Left ventricle myocardium inferior (tissue), 1 donor: ENCODE measurements at places on chromosomes 7 and 10.

GRCh38 chr7:43337191-43337590 lies 224.7 kb downstream of the HECW1 start:
- no peak for DNase-seq

DNA sequence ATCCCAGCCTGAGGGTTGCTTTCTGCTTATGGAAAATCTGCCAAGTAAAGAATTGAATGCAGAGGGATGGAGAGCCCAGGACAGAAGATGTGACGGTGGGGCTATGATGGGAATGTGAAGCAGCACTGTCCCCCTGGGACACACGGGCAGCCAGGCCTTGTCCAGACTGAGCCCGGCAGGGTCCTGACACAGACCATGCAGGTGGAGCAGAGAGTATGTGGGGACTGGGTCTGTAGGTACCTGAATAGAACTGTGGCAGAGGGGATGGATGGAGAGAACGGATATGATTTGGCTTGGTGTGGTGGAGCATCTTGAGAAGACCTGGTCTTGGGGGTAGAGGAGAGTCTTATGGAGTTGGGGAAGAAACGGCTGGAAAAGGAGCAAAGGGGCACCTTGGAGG lies 732 bp upstream of the LRRC18 start:
- DNase-seq = no peak

DNA sequence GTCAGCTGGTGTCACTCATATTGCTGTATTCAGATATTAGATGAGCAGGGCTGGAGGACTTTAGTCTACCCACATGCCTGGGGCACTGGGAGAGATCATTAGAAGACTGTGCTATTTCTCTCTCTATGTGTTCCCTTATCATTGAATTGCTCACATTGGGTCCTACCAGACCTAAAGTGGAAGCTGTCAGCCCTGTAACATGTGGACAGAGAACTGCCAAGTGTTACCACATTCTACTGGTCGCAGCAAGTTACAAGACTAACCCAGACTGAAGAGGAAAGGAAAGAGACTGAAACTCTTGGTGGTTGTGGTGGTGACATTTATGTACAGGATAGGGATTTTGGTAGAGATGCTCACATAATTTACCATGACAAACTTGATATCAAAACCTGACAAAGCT lies 627.1 kb upstream of the FZD8 start:
- no peak for DNase-seq

GRCh38 chr10:104080762-104081161 lies 4.9 kb downstream of the COL17A1 start:
- DNase-seq = no peak

DNA sequence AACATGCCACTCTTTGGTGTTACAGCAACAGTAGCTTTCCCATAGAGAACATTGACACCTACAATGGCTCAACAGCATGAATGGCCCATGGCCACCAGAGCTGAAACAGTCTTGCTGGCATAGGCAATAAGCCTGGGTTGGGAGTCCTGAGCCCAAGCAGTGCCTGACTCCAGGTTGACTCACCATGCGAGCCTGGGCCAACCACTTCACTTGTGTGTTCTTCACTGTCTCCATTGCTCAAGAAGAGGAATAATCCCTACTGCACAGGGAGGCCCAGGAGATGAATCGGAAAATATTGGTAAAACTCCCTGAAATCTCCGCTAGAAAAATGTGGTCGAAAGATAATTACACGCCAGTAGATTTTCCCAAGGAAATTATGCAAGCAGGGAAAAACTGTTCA lies 89.2 kb upstream of the INHBA start:
- no peak for DNase-seq

GRCh38 chr7:106583100-106583499 lies 77.9 kb downstream of the CCDC71L start:
- DNase-seq = no peak

DNA sequence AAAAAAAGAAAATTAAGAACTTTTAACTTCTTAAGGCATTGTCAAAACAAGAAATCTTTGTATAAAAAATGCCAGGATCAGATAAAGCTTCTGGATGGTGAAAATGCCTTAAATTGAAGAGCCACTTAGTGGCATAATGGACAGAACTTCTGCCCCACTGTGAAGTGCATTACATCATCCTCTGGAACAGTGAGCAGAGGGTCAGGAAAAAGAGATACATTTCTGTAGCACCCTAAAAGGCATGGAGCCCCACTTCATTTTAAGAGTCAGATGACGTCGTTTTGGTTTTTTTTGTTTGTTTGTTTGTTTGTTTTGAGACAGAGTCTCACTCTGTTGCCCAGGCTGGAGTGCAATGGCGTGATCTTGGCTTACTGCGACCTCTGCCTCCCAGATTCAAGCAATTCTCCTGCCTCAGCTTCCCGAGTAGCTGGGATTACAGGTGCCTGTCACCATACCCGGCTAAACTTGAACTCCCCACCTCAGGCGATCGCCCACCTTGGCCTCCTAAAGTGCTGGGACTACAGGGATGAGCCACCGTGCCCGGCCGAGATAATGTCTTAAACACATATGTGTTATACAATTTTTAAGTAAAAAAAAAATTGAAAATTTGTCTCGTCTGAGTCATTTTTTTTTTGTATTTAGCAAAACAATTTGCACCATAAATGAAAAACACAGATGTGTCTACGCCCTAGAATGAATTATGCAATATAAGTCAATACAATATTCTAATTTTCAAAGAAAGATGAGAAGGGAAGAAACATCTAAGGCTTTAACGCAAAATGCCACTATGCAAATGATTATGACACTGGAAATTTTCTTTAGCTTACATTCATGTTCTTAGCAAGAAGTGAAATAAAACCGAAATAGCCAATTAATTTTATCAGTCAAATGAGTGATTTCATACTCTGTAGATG lies 29.2 kb downstream of the SLC13A1 start:
- DNase-seq = no peak

GRCh38 chr10:128050936-128051335 lies 75.3 kb downstream of the MKI67 start:
- no peak for DNase-seq

GRCh38 chr10:103114876-103115275 lies 78.2 kb downstream of the NT5C2 start:
- no peak for DNase-seq

- DNase-seq = no peak
Observed at GRCh38 chr10:105875050-105875449, 1234.0 kb downstream of the SORCS3 start.

GRCh38 chr7:21507627-21508343 lies 35.1 kb upstream of the DNAH11 start:
- DNase-seq = no peak

GRCh38 chr10:70109064-70109729 lies 23.4 kb downstream of the AIFM2 start:
- no peak for DNase-seq

DNA sequence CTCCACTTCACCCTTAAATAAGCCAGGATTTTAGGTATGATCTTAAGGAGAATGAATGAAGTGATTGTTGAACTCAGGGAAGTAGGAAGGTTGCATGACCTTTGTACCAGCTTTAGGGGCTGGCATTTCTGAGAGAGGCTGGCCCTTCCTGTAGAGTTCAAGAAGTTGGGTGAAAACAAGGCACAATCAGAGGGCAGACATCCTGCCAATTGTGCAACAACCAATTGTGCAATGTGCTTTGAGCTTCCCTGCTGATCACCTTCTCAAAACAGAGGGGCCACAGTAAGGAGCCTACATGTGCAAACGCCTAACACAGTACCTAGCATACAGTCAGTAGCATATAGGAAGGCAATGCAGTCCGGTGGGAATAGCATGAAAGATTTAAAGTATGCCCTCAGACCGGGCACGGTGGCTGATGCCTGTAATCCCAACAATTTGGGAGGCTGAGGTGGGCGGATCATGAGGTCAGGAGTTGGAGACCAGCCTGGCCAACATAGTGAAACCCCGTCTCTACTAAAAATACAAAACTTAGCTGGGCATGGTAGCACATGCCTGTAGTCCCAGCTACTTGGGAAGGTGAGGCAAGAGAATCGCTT lies 5.4 kb downstream of the CPVL start:
- DNase-seq = no peak

- DNase-seq = no peak
Observed at GRCh38 chr7:44998153-44998871, 1.7 kb upstream of the CCM2 start.

- no peak for DNase-seq
Observed at GRCh38 chr10:14285941-14286560, 44.7 kb downstream of the FRMD4A start.

- DNase-seq = no peak
Observed at GRCh38 chr10:91226093-91226492, 5.6 kb downstream of the PCGF5 start.

DNA sequence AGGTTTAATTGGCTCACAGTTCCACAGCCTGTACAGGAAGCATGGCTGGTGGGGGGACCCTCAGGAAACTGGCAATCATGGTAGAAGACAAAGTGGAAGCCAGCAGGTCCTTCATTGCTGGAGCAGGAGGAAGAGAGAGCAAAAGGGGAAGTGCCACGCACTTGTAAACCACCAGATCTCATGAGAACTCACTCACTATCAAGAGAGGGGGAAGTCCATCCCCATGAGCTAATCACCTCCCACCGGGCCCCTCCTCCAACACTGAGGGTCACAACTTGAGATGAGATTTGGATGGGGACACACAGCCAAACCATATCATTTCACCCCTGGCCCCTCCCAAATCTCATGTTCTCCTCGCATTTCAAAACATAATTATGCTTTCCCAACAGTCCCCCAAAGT lies 171.9 kb upstream of the CACNA2D1 start:
- DNase-seq = no peak
